ENCODE measurements at places on chromosomes 1 and 21.

GRCh38 chr1:97824624-97825023 is 96.2 kb downstream of the DPYD start:
- DNase-seq = no peak

- DNase-seq = no peak
These were observed 49.4 kb downstream of the NGF start for GRCh38 chr1:115288591-115289198.

- no peak for DNase-seq
These were observed 71.2 kb downstream of the LRRC40 start for GRCh38 chr1:70134148-70134547.

DNA sequence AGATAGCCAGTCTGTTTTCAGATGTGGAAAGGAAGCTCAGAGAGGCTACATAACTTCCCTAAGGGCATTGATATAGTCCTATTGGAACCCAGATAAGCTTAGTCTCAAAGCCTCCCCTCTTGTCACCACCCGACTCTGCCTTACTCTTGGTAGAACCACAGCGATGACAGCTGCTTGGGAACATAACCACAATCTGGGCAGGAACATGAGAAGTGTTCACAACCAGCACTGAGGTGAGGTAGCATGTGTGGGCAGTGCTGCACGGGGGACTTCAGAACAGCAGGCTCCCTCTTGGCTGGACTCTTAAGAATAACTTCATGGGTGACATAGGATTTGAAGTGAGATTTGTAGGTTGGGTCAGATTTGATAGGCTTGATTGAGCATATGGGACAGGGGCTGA is 9.3 kb upstream of the S100A10 start:
- no peak for DNase-seq

DNA sequence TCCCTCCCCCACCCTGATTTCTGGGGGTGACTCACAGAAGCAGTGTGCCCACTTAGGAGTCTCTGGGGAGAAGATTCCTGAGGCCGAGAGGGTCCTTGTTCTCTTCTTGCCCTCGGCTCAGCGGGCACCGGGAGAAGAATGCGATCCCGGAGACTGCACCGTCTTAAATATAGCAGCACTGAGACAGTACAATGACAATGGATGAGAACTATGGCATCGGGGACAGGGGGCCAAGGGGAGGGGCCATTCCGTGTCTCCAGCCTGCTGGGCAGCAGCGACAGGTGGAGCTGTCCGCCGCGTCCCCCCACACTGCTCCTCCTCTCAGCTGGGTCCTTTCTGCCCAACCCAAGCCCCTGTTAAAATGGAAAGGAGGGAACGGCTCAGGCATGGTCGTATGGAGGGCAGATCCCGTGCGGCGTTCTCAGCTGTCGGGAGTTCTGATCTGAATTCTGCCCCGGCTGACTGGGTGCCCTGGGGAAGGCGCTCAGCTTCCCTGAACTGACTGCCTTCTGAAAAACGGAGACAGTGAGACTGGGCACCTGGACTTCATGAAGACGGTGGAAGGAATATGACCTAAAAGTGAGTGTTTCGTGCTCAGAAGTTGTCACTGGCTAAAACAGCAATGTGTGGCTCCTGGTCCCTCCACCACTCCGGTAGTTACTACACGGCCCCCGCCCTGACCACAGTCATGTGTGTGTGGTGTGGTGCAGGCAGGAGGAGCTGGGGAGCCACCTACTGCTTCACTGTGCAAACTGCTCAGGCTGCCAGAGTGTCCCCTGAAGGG is at the start of gene MYOM3:
Gene MYOM3 (minus strand): TSS at position 140 of the 784 bp plus-strand sequence. CDS start 3,499 bp downstream, outside the sequence.
- DNase-seq = no peak

GRCh38 chr1:206658264-206658980 is 23.1 kb downstream of the DYRK3 start:
- no peak for DNase-seq
